Spinal cord (tissue), 10 donors: ENCODE measurements at places on chromosomes 6 and 20. TPM values are rescaled to one million over a fixed set of nuclear protein-coding genes. Genes with fewer than 3 reads are reported as not detected.

DNA sequence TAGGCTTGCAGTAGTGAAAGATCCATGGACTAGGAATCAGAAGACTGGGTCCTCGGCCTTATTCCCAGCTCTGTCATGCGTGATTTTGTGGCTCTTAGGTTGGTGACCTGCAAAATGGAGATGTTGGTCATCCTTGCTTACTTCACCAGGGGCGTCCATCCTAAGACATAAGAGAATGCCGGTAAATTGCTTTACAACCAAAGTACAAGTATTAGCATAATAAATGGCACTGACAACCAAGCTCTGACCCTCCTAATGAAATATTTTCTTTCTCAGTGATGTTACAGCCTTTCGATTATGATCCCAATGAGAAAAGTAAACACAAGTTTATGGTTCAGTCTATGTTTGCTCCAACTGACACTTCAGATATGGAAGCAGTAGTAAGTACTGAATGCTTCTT is 45.3 kb downstream of the VAPB start:
- no peaks in the 10 kb centered on the region for H3K4me1 ChIP-seq
- H3K27ac ChIP-seq: no peak overlapping the region
- no peaks in the 10 kb centered on the region for H3K27me3 ChIP-seq
- DNase-seq: no peak
- H3K4me3 ChIP-seq: no peak overlapping the region

DNA sequence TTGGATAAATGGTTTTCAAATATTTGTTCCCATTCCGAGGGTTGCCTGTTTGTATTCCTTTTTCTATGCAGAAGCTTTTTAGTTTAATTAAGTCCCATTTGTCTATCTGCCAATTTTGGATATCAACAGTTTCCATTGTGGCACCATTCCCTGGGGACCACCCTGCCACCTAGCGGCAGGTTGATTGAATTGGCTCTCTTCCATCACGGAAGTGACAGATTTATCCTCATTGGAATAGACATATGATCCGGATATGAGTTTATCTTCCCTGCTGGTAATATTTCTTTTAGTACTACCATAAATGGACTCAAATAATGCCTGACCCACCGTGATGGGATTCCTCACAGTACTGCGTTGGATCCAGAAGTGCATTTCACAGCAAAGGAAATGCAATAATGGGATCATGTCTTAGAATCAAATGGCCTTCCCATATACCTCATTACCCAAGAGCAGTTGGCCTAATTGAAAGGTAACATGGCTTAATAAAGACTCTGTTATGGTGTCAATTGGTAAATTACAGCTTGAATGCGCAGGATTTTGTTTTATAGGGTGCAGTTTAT is 327.0 kb downstream of the BMP2 start:
- H3K27ac ChIP-seq: no peak overlapping the region
- DNase-seq: peak; percentile 18
- H3K36me3 ChIP-seq: no peaks in the 10 kb centered on the region

- H3K4me3 ChIP-seq: no peak overlapping the region
- peaks cover 4% of the 10 kb centered on the region for H3K4me1 ChIP-seq
- H3K27ac ChIP-seq: no peak overlapping the region
- no peaks in the 10 kb centered on the region for H3K36me3 ChIP-seq
These were observed 38.0 kb upstream of the IPCEF1 start for GRCh38 chr6:154394571-154394970.

DNA sequence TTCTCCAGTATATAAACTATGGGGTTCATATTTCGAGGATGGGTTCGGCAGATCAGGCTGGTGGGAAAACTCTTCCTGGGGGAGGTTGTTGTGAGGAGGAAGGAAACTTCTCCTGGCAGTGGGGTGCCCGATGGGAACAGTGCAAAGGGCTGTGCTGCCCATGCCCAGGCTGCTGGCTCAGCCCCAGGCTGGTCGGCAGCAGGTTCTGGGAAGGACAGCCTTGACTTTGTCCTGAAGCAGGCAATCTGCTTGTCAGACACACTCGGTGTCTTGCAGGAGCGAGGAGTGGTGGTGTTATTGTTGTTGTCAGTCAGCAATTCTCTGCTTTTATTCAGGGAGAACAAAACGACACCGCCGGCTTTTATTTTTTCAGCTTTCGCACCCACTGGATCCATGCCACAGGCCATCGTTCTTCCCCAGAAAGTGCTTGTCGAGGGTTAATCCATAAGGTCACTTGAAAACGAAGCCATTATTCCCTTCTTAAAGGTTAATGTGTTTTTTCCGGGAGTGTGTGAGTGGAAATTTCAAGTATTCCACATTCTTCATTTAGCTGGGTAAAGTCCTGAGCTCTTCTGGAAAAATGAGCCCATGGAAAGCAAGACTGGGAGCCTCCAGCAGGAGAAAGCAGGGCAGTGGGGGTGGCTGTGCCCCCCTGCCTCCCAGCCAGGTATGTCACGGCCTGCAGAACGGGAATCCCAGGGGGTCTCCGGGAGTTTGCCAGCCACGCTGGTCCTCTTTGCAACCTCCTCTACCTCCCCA is 57.0 kb upstream of the STX16 start:
- no peak overlapping the region for H3K4me3 ChIP-seq
- peak; percentile 81 for DNase-seq
- H3K36me3 ChIP-seq: no peaks in the 10 kb centered on the region
- no peak overlapping the region for H3K27ac ChIP-seq

- peaks cover 28% of the 10 kb centered on the region for H3K4me1 ChIP-seq
- H3K27ac ChIP-seq: peak overlapping the region; percentile 63
- H3K36me3 ChIP-seq: peaks cover 9% of the 10 kb centered on the region
These were observed 3.7 kb downstream of the POU3F2 start for GRCh38 chr6:98838032-98838431.

DNA sequence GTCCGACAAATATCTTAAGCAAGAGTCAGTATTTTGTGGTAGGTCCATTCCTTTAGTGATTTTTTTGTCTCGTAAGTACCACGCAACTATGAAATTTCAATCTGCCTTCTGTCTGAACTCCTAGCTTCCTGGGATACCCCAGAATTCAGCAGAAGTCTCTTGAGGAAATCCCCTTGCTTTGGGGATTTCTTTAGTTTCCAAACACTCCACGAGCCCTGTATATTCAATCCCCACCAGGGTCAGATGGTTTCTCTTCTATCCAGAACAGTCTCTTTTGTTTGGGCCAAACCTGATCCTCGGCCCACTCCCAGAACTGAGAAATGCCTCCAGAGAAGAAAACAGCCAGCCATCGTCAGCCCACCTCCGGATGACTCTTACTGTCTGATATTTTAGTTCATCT is 113.0 kb downstream of the CHD6 start:
- no peak overlapping the region for H3K4me3 ChIP-seq
- no peak overlapping the region for H3K27ac ChIP-seq
- no peak for DNase-seq
- H3K4me1 ChIP-seq: peaks cover 8% of the 10 kb centered on the region

DNA sequence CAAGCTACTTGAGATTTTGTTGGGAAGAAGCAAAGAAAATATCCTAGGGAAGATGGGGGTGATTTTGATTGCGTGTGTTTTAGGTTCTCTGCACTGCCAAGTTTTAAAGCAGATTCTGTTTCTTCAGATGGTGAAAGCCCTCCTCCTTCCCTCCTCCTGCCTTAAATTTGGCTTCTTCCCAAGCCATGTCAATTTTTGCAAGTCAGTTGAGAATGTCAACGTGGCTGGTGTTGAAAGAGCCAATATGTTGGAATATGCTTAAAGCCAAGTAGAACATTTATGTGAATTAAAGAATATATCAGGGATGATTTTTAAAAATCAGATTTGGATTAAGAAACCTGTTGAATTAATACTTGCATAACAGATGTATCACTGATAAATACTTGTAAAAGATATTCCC is 270.8 kb downstream of the ARID1B start:
- peaks cover 6% of the 10 kb centered on the region for H3K4me1 ChIP-seq
- no peak overlapping the region for H3K4me3 ChIP-seq
- no peaks in the 10 kb centered on the region for H3K27me3 ChIP-seq
- DNase-seq: peak; percentile 92
- no peak overlapping the region for H3K27ac ChIP-seq

DNA sequence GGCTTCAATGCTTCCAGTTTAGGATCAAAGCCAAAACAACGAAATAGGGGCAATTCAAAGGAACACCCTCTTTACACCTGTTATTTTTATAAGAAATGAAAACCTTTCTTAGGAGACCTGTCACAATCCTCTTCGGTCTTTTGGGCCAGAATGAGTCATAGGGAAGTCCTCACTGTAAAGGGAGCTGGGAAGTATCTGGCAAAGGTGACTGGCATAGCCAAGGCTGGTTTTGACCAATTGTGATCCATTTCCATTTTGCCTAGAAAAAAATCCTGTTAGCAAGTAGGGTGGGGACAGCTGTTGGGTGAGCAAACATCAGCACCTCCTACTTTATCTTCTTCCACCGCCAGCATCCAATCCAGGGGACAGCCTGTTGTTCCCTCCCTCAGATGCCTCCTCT is 343.2 kb upstream of the SULF2 start:
- H3K4me1 ChIP-seq: peaks cover 12% of the 10 kb centered on the region
- H3K27me3 ChIP-seq: no peaks in the 10 kb centered on the region
- no peak overlapping the region for H3K4me3 ChIP-seq
- no peak overlapping the region for H3K27ac ChIP-seq
- no peaks in the 10 kb centered on the region for H3K36me3 ChIP-seq

DNA sequence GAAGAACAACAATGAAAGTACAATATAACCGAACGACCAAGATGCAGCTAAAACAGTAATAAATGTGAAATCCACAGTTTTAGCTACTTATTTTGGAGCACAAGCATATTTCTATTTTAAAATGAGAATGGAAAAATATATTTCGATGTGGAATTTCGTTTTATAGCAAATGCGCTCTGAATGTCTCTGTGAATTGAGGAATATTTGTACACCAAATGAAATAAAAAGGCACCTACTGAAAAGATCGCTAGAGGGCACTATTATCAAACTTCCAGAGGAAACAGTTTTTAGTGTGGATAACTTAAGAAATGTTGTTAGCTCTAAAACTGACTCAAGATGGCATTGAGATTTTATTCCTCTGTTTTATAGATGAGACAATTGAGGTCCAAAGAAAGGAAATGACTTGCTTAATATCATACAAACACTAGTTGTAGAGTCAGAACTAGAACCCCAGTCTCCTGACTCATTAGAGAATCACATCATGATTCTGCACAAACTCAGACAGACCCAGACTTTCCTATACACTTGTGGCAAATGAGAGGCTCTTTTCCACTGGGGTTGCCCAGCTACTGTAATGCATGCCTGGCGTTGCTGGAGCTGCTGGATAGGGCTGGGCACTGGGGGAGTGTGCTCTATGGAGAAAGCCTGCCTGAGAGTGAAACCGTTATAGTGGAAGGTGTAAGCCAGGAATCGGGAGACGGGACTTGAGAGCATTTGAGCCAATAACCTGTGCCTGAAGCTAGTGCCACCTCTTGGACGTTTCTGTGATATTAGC is 51.9 kb downstream of the GCLC start:
- H3K27me3 ChIP-seq: no peaks in the 10 kb centered on the region
- DNase-seq: peak; percentile 92
- peaks cover 4% of the 10 kb centered on the region for H3K36me3 ChIP-seq
- H3K4me3 ChIP-seq: peak overlapping the region; percentile 28

DNA sequence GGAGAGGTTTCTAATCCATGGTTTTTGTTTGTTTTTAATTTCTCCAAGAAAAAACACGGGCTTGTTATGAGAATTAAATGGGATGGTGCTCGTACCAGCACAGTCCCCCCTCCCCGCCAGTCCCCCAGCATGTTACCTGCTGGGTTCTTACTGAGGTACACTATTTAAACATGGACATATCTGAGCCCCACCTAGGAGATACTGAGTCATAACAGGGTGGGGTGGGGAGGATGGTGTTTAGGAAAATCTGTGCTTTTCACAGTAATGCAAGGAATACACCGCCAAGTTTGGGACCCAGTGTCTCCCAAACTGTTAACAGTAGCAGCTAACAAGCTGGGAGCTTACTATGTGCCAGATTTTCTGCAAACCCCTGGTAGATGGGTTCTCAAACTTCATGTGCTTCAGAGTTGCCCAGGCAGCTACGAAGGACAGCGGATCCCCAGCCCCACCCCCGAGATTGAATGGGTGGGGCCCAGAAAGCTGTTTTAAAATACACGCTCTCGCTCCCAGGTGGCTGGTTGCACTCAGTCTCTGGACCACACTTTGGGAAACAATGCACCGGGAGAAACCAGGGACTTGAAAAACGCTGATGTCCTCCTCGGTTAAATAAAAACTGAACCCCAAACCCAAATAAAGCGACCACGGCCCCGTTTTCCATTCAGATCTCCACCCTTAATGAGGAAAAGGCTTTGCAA is 995 bp downstream of the ZFP64 start:
- H3K36me3 ChIP-seq: peaks cover 6% of the 10 kb centered on the region
- H3K27me3 ChIP-seq: no peaks in the 10 kb centered on the region
- peak overlapping the region; percentile 78 for H3K4me3 ChIP-seq

DNA sequence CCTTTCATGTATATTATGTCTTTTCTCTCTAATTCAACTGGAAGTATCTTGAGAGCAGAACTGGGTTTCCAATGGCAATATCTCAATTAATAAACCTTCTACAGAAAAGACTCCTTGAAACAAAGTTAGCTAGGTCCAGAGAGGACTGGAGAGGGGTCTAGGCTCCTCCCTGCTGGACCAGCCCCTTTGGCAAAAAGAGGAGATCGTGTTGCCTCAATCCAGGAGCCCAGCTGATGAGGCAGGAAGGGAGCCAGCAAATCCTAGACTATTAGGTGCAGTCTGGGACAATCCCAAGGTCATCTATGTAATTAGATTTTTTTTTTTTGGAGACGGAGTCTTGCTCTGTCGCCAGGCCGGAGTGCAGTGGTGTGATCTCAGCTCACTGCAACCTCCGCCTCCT is 21.9 kb downstream of the BCL2L1 start:
- DNase-seq: no peak
- H3K36me3 ChIP-seq: peaks cover 13% of the 10 kb centered on the region
- H3K4me3 ChIP-seq: no peak overlapping the region
- no peaks in the 10 kb centered on the region for H3K27me3 ChIP-seq

DNA sequence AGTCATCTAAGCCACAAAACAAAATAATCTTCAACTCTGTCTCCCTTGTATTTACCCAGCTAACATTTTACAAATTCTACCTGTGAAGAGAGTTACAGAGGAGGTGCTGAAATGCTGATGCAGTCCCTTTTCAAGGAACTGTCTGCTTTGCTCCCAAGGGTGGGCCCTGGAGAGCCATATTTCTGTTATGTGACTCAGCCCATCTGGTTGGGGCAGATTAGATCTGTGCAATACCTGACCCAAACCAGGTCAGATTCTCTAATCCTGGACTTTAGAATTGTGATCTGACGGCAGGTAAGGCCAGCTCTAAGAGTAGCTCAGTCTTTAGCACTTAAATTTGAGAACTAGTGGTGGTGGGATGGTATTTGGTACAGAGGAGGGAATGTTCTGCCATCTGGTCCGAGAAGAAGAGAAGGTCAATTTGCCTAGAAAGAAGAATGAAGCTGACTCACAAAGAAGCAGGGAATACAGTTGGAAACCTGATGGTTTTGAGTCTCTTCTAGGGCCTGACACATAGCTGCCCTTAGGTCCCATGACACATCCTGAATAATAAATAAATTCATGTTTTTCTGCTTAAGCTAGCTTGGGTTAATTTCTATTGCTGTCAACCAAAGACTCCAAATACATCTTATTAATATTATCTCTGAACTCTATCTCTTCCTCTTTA is 8.1 kb downstream of the ZNF311 start:
- no peaks in the 10 kb centered on the region for H3K36me3 ChIP-seq
- no peak overlapping the region for H3K27ac ChIP-seq
- H3K4me3 ChIP-seq: no peak overlapping the region
- no peaks in the 10 kb centered on the region for H3K27me3 ChIP-seq
- H3K4me1 ChIP-seq: no peaks in the 10 kb centered on the region
- DNase-seq: no peak

GRCh38 chr20:43658723-43659419 is 8.0 kb upstream of the MYBL2 start:
- no peak for DNase-seq
- H3K4me3 ChIP-seq: no peak overlapping the region
- H3K27ac ChIP-seq: no peak overlapping the region
- H3K4me1 ChIP-seq: peaks cover 16% of the 10 kb centered on the region
- no peaks in the 10 kb centered on the region for H3K27me3 ChIP-seq
- no peaks in the 10 kb centered on the region for H3K36me3 ChIP-seq

FIG4 gene
- 25.0 TPM for total RNA-seq

TRAPPC3L gene
- 16.1 TPM for total RNA-seq

LTB gene
- 0.55 TPM for total RNA-seq

CFB gene
- total RNA-seq: 11.6 TPM
